ENCODE measurements at places on chromosomes 6 and 20.

GRCh38 chr6:142165227-142165626, 18.2 kb downstream of the VTA1 start:
- no peak for DNase-seq

DNA sequence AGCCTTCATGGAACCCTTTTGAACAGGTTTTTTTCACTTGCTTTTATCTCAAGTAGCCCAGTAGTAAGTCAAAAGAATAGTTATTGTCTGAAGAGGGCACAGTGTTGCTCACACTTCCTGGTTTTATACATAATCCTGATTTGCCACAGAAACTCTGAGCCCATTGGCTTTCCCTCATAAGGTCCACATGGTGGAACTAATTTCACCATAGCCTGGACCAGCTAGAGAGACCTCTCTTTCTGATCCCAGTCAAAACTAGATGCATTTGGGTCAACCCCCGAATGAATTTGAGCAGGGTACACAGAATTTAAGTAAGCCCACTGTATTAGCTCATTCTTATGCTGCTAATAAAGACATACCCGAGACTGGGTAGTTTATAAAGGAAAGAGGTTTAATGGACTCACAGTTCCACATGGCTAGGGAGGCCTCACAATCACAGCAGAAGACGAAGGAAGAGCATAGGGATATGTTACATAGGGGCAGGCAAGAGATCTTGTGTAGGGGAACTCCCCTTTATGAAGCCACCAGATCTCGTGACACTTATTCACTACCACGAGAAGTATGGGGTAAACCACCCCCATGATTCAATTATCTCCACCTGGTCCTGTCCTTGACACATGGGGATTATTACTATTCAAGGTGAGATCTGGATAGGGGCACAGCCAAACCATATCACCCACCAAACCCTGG, 6.2 kb downstream of the RWDD2A start:
- DNase-seq, result no peak

DNA sequence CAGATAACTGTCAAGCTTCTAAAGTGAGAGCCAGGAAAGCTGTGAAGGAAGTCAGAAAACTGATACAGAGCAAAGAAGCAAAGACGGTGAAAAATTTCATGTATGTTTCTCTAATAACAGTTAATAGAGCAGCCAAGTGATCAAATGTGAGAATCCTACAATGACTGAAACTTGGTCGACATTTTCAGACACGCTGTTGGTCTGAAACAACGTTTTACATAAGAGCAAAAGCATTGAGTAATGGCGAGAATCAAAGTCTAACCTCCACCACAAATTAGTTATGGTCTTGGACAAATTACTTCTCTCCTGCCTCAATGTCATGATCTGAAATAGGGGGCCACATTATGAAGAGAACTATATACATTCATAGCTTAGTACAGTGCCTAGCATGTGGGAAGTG, 3.3 kb downstream of the MKKS start:
- DNase-seq, result no peak

GRCh38 chr20:44642203-44643153, 9.0 kb downstream of the ADA start:
- peak; percentile 94 for DNase-seq

GRCh38 chr20:24696396-24696795, 227.0 kb downstream of the SYNDIG1 start:
- no peak for DNase-seq

- no peak for DNase-seq
Observed at GRCh38 chr6:36327226-36327918, 9.3 kb downstream of the BNIP5 start.

DNA sequence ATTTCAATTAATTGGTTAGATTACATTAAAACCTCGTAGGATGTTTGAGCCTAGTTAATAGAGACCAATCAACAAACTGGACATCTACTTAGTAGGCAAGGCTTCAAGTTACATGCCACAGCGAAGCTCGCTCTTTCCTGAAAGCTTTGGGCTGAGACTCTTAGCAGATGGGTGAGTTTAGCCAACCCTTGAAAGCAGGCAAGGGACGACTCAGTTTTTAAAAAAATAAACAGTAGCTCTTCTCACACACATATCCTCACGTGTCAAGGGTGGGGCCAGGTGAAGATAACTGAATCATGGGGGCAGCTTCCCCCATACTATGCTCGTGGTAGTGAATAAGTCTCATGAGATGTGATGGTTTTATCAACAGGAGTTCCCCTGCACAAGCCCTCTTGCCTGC, 775 bp downstream of the MTFR2 start:
- DNase-seq, result no peak

DNA sequence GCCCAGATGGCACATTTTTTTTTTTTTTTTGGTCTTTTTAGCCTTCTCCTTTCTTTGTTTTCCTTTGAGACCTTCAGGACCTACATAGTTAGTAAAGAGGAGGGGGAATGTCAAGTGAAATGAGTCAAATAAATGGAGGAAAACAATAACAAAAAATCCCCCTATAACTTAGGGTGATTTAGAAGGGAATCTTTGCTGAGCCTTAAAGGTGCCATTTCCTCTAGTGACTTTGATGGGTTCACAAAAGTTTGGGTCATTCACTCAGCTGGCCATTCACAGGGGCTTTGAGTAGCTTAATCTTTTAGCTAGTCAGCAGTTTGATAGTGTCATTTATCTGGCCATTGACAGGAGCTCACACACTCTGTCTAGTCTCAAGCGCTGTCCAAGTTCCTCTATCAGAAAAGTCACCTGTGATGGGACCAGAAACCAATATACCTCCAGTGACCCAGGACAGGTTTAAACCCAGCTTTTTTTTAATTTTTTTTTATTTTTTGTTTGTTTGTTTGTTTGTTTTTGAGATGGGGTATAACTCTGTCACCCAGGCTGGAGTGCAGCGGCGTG, 275.1 kb upstream of the PRDM1 start:
- no peak for DNase-seq

GRCh38 chr6:170018422-170018935, 267.1 kb downstream of the ERMARD start:
- DNase-seq, result no peak

GRCh38 chr20:461254-462198, 807 bp downstream of the TBC1D20 start:
- DNase-seq, result no peak

DNA sequence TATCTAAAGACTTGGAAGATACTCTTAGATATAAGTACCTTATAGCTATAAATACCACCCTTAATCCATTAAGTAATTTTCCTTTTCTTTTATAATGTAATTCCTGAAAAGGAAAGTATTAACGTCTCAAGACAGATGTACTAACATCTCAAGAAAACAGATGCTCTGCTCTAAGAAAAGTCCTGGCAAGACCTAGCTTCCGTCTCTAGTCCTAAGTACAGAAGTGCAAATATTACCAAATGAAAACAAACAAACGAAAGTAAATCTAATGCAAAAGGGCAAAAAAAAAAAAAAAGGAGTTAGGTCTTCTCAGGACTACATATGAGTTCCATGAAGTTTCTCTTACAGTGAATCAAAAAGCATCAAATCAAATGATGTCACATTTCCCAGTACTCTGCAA, 106.8 kb upstream of the PDE10A start:
- no peak for DNase-seq

DNA sequence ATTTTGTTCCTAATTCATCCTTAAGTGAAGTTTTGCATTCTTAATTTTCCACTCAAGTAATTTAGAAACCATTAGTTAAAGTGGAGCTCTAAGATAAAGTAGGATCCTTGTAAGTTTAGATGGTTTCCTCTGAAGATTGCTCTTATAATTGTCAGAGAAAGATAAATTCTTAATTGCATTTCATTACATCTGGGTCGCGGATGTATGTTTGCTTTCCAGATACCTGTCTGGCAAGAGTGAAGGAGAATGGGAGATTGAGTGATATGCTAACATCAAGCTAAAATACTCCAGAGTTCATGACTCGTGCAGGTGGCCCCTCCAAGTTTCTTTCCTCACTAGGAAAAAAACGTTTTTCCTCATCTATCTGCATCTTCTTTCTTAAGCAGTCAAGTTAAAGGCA, 361.8 kb downstream of the DOK5 start:
- no peak for DNase-seq

- no peak for DNase-seq
Observed at GRCh38 chr6:24659561-24659960, 7.1 kb downstream of the TDP2 start.

GRCh38 chr20:17671011-17671410, 11.0 kb downstream of the RRBP1 start:
- no peak for DNase-seq

DNA sequence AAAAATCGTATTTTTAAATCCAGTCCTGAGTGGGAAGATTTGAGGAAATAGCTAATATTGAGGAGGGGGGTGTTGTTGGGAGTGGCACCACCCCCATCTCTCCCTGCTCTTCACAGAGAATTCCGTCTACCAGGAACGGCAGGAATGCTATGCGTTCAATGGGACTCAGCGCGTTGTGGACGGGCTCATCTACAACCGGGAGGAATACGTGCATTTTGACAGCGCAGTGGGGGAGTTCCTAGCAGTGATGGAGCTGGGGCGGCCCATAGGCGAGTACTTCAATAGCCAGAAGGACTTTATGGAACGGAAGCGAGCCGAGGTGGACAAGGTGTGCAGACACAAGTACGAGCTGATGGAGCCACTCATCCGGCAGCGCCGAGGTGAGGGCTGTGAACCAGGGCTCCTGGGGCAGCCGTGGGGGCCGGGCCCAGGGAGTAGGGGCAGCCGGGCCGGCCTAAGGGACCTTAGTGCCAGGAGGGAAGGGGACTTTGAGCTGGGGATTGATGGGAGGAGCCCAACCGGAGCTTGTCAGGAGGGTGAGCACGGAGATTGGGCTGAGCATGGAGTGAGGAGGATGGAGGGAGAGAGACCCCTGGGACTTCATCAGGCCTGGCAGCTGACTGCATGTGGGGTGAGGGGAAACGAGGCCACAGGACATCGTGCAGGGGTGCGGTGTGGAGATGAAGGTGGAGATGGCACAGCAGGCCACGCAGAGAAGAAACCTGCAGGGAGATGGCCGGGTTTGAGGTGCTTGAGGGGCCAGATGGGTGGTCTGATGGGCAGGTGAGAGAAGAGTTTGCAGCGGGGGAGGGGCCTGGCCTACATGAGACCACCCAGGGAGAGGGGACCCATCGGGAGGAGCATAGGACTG, 41.3 kb downstream of the HLA-DPB1 start:
- no peak for DNase-seq

GRCh38 chr20:52239102-52239501, 47.5 kb upstream of the ZFP64 start:
- no peak for DNase-seq

GRCh38 chr20:45469336-45470261, at the start of gene WFDC2:
WFDC2 (plus strand) TSS chr20:45469753; CDS start chr20:45469782, 29 bp downstream.
- peak; percentile 85 for DNase-seq

GRCh38 chr20:25464501-25465242, 57.2 kb downstream of the GINS1 start:
- peak; percentile 29 for DNase-seq

- DNase-seq, result peak; percentile 79
Observed at GRCh38 chr20:63706027-63706695, 1.6 kb downstream of the ARFRP1 start.

DNA sequence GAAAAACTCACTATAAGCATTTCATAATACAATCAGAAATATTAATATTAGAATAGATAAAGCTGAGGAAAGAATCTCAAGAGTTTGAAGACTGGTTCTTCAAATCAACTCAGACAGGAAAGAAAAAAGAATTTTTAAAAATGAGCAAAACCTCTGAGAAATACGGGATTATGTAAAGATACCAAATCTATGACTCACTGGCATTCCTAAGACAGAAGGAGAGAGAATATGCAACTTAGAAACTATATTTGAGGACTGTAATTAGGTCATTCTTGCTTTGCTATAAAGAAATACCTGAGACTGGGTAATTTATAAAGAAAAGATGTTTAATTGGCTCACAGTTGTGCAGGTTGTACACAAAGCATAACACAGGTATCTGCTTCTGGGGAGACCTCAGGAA, 665.1 kb downstream of the RNF144B start:
- no peak for DNase-seq

- no peak for DNase-seq
Observed at GRCh38 chr6:128069188-128069587, 168.3 kb upstream of the THEMIS start.

DNA sequence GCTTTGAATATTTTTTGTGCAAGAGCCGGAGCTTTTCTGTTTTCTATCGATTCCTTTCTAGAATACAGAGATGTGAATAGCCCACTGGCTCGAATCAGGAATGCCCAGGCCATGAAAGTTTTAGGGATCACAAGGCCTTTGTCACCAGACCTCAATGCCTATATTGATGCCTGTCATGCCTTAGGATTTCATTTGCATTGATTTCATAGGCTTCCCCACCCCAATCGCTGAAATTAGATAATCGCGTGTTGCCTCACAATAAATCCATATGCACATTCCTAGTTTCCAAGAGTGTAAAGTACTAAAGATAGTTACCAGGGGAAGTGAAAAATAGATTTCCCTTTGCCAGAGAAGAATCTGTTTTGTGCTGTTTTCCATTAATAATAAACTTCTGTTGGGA, 150.8 kb downstream of the SASH1 start:
- no peak for DNase-seq

All from RWPE2 (cell line).